ENCODE measurements at places on chromosomes 2 and 18.
A peak's percentile ranks its signal among the peaks of the same experiment; 100 is the strongest.

DNA sequence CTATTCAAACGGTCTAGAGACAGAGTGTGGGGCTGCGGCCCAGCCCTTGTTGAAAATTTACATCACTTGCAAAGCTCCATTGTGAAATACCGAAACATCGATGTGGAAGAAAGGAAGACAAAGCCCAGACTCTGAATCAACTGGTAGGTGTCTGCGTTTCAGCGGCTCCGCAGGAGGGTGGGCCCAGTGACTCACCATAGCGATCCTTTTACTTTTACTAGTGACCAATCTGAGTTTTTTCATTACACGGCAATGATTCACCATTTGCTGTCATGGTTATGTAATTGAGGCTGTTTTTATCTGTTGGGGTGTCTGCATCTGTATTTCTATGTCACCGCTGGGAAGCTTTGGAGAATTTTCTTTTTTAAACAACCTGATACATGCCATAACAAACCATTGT is 66.6 kb upstream of the ODC1 start:
- DNase-seq, result peak; percentile 77

- no peak for DNase-seq
Measured at GRCh38 chr2:167905668-167906067, 341.7 kb downstream of the STK39 start.

DNA sequence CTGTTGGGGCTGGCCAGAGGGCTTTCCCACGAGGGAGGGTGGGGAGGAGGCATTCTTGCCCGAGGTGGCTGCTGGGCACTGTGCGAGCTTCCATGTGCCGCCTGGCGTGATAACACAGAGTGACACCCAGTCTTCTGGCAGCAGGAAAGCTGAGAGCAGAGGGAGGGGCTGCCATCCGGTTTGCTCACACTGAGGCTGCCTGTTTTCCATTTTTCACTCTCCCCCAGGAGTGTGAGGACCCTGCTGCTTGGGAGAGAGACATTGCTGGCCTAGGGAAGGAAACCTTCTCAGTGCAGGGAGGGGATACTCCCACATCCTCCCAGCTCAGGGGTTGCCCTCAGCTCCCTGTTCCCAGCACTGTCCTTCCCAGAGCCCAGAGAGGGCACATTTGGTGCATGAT is 73.1 kb downstream of the INHBB start:
- no peak for DNase-seq

GRCh38 chr2:237011206-237011795 is 74.4 kb upstream of the COPS8 start:
- no peak for DNase-seq

- DNase-seq, result no peak
Measured at GRCh38 chr2:59770651-59771050, 782.8 kb downstream of the BCL11A start.

DNA sequence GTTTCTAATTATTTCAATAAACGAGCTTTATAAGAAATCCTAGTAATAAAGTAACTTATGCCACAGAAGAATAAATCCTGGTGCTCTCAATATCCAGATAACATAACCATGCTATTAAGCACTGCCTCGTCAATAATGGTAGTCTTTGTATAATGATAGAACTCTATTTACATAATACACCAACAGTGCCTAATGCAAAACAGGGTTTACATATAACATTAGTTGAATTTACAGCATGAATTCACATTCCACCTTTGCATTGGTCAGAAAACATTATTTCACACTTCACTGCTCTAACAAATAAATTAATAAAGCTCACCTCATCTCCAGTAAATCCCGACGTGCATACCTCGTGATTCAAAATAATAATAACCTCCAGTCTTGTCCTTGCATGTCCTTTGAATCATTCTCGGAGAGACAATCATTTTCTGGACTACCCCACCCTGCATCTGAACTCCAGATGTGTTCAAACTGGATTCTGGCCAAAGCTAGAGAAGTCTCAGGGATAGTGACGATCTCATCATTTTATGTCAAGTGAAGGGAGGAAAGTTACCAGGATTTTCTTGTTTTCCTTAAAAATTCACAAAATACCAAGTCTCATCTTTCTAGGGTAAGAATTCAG is 189.2 kb downstream of the NCKAP5 start:
- no peak for DNase-seq

DNA sequence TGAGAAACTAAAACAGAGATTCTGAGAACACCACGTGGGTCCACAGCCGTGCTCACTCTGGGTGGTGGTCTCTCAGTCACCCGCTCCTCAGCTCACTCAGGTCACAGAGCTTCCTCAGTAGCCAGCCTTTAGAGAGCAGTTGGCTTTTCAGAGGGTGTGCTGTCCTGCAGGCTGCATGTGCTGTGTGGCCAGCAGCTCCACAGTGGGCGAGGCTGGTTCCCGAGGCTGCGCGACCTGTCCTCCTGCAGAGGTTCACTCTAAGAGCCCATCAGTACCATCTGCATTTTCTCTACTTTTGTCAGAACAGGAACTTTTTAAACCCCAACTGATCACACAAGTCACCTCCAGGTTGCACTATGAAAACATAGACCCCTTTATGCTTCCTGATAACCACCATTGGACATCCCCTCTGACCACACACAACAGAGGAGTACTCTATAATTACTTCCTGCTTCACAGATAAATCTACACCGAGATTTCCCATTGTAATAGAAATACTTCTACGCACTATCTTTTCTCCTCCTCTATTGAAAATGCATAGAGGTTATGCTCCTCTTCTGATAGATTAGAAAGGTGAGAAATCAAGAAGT is 93.1 kb downstream of the GYPC start:
- DNase-seq, result no peak

GRCh38 chr2:221465776-221466175 is 106.3 kb downstream of the EPHA4 start:
- DNase-seq, result no peak

- DNase-seq, result no peak
Measured at GRCh38 chr2:31058096-31059035, 79.9 kb downstream of the GALNT14 start.

GRCh38 chr2:127630096-127630863 is 15.7 kb upstream of the GPR17 start:
- no peak for DNase-seq

- DNase-seq, result peak; percentile 84
Measured at GRCh38 chr2:180012523-180012922, 5.4 kb upstream of the CWC22 start.

GRCh38 chr18:13558124-13558523 is 168.2 kb downstream of the FAM210A start:
- peak; percentile 39 for DNase-seq

DNA sequence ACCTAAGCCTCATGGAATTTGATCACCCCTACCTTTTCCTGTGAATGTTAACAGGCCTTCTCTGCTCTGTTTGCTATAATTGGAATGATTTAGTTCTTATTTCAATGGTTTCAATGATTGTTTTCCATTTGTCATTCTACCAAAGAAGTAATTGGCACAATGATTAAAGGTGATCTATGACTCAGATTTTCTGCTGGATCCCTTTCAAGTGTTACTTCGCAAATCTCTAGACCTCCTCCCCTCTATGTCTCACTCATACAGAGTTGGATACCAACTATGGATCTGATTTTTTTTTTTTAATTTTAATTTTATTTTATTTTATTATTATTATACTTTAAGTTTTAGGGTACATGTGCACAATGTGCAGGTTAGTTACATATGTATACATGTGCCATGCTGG is 29.6 kb upstream of the FAM117B start:
- DNase-seq, result no peak

DNA sequence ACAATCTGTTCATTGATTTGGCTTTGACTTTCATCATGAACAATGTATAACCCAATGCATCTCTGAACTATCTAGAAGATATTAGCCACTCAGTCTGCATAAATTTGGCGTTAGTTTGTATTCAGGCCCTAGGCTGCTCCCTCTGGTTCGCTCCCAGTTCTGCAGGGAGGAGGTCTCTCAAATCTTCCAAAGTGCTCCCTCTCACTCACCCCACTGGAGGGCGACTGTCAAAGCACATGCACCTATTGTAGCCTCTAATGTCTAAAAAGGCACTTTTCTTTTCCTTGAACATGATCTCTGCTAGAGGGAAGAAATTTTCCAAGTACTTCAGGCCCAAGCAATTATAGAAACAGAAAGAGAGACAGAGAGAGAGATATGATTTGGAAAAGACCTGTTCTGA is 291.5 kb downstream of the TDRD15 start:
- no peak for DNase-seq

DNA sequence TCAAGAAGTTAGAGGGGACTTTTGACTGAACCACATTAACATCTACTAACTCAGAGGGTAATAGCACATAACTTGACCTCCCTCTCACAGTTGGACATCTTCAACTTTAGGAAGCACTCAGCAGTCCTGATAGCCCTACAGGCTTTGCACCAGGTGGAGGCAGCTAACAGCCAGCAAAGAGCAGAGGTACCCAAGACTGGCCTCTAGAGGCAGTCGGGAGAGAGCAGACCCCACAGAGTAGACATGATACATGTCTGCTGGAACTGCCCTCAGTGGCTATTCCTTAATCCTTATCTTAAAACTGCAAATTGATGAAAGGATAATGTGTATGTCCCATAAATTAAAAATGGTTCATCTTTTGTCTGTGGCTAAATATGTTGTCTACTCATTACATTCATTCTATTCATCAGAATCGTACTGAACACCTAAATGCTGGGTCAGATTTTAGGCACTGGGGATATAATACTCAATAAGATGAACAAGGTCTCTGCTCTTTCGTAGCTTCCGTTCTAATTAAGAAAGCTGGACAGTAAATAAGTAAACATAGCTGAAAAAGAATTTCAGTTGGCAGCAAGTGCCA is 49.8 kb downstream of the CAB39 start:
- no peak for DNase-seq

DNA sequence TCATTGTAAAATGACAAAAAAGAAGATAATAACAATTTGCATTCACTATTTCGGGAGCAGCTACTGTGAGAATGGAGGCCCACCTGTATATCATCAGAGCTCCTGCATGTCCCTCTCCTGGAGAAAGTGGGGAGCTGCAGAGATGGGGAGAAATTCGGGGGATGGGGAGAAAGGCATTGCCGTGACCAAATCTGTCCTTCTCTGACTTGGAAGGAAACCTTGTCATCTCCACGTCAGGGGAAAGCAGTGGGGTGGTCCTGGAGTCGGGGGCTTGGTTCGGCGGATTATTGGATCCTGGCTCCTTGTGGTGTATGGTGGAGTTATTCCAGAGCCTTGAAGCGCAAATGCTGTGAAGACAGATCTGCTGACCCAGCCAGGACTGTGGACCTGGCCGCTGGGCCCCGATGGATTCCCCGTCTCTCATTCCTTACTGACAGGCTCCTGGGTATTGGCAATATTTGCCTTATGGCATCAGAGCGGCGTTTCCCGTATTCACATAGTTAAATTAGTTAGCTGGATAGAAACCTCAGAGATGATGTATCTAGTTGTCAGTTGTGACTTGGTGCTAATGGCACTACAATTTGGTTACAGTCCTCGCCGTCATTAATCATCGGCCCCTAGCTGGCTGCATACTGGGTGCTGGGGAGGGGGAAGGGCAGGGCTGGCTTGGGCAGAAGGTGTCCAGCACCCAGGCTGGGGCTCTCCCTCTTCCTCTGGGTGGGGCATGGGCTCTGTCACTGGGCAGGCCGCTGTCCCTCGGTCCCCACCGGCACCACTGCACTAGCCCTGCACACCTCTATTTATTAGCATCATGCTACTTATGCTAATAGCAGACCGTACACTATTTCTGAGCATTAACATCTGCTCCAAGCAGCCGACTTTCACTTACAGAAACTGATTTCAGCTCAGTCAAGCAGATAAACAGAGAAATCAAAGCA is 31.7 kb downstream of the CELF4 start:
- no peak for DNase-seq

GRCh38 chr2:161113693-161114575 is 46.3 kb upstream of the TANK start:
- DNase-seq, result no peak

DNA sequence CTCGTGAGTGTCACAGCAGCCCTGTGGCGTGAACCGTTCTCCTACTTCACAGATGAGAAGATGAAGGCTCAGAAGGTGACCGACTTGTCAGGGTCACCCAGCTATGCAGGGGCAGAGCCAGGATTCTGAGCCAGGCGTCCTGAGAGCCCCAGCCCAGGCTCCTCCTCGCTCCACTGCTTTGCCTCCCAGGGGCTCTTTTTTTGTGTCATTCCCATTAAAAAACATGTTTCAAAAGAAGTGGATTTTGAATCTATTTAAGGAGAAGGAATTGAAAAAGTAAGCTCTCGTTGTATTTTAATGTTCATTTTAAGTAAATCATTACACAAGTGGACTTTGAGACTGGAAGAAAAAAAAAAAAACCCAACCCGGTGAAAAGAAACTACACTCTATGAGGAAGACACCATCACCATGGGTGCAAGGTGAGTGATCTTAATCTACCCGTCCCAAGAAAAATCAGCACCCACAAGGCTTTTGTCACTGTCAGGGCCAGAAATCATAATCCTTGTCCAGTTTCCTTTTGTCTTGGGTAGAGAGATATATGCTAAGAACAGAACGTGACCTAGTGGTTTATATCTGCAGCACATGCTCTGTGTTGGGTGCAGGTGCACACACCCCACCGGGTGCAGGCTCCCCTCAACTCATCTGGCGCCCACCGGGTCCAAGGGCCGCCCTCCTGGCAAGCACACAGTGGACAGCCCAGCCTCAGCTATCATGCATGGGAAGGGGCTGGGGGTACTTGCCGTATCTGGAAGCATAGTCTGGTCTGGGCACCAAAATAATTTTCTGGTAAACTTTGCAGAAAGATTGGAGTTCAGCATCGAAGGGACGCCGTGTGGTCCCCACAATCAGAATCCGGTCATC is 73.5 kb upstream of the ASB18 start:
- no peak for DNase-seq

DNA sequence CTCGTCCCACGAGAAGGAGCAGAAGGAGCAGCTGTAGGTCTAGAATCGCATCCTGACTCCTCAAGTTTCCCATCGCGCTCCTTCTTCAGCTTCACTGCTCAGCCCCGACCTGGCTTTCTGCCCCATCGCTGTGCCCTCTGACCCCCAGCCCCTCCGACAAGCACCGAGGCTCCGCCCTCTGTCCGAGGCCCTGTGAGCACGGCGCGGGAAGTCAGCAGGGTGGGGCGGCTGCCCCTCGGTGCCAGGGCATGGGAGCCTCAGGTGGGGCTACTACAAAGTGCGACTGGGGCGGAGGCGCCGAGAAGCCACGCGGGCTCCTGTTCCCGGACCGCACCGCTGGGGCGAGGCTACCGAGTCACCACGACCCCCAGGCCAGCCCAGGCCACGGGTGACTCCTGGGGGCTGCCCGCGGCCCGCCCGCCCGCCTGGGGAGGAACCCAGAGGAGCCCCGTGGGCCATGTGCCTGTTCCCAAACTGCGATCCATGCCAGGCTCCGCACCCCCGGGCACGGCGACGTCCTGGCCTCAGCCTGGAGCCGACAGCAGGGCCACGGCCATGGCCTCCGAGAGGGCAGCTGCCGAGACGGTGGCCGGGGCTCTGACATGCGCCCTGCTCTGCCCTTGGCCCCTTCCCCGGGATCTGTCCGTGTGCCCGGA is 36.6 kb upstream of the ID2 start:
- no peak for DNase-seq

- DNase-seq, result peak; percentile 38
Measured at GRCh38 chr2:187497858-187498463, 49.9 kb upstream of the CALCRL start.

DNA sequence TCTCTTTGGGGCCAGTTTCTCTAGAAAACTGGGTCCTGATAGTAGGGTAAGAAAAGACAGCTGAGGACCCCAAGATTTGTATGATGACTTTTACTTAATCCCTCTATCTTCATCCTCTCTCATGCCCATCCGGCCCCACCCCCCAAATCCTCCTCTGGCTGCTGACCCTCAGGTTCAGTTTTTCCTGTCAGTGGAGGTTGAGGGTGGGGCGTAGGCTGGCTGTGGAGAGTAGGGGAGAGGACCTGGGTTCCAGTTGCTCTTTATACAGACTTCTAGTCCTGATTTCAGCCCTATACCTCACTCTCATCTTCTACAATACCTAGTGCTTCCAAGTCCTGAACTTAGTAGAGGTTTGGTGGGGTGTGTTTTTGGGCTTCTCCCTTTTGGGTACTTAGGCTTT is 28.4 kb downstream of the PLEKHA3 start:
- no peak for DNase-seq
